ENCODE measurements at places on chromosomes 13 and 19.

DNA sequence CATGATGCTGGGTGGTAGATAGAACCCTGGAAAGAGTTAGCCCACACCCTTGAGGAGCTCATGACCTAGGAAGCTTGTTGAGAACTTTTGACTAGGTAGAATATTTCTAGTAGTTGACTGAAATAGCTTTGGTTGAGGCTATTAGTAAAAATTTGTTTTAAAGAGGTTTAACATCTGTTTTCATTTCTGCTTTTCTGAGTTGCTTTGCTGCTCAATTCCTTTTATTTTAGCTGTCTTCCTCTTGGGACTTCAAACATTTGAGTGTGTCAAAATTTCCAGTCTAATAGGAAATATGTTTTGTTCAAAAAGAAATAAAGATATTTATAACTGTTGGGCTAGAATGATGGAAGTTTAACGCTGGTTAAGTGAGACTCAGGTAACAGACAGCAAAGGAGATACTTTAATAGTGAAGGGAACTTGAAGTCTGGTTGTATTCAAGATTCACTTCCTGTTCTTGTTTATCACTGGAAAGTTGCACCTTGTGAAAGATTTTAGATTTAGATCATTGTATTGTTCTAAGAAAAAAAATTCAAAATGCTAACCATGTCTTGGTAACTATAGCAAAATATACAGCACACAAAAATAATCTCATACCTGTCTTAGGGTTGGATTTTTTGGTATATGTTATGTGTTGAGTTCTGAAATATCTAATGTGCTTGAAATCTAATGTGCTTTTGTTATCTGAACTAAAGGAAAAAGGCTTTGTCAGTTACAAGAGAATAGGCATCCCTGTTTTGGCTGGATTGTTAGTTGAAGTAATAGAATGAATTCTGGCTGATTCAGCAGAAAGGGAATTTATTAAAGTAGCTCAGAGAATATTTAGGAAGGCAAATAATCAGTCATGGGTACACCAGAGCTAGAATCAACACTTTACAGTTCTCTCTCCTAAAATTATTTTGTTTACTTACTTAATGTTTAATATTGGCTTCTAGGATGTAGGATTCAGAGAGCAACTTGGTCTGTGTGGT, 24.4 kb upstream of the GPR18 start:
- peak overlapping the region; percentile 75 for H3K27ac ChIP-seq
- peaks cover 48% of the 10 kb centered on the region for H3K36me3 ChIP-seq
- H3K4me3 ChIP-seq, result peak overlapping the region; percentile 37

DNA sequence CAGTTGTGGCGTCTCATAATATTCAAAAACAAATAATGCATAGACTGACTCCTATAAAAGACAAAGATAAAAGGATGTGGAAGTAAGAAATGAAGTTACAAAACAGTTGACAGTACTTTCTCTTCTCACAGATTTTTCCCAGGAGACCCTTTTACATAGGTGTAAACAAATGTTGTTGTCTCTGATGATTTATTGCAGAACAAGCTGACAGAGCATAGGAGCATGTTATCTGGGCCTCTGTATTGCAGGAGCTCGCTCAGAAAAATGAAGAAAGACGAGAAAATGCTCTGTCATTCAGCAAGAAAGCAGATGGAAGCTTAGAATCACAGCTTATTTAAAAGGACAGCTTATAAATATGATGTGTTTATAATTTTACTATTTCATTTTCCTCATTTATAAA, 353.6 kb upstream of the GPC6 start:
- H3K4me3 ChIP-seq, result no peak overlapping the region
- no peak overlapping the region for H3K27ac ChIP-seq
- DNase-seq, result no peak
- H3K4me1 ChIP-seq, result no peaks in the 10 kb centered on the region
- no peaks in the 10 kb centered on the region for H3K27me3 ChIP-seq

GRCh38 chr13:106919133-106919532, 351.2 kb upstream of the ARGLU1 start:
- H3K4me1 ChIP-seq, result peaks cover 11% of the 10 kb centered on the region
- H3K27ac ChIP-seq, result no peak overlapping the region
- no peaks in the 10 kb centered on the region for H3K36me3 ChIP-seq
- peaks cover 28% of the 10 kb centered on the region for H3K27me3 ChIP-seq
- no peak for DNase-seq

DNA sequence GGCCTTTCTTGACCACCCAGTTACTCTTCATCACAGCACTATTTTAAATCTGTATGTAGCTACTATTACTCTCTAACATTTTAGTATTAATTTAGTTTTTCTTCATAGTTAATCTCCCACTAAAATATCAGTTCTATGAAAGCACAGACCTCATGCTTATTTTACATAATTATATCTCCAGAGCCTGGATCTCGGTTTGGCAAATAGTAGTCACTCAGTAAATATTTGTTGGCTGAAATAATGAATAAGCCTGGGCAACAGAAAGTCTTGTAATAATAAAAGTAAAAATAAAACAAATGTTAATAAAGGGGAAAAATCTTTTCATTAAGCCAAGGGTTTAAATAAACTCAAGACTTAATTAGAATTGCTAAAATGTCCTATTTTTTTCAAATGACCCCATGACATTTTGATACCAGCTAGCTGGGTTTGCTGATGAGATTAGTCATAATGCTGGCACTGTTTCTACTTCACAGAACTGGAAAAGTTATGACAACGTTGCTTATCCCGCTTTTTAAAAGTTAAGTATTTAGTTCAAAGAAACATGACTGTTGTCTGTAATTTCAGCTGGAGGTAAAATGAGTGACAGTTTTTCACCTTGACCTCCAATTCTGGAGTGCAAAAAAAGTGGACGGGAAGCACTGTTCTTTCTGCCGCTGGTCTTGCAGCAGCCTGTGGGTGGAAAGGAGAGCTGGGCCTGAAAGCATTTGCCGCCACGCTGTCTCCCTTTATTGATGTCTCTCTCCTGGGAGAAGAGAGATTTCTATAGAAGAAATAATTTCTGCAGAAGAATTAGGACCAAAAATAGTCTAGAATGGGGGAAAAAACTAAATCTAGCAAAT, 85.2 kb upstream of the SPATA13 start:
- no peaks in the 10 kb centered on the region for H3K36me3 ChIP-seq
- H3K4me3 ChIP-seq, result no peak overlapping the region
- no peak overlapping the region for H3K27ac ChIP-seq
- peaks cover 2% of the 10 kb centered on the region for H3K4me1 ChIP-seq

GRCh38 chr13:21673539-21673788, 2.6 kb downstream of the FGF9 start:
- peaks cover 53% of the 10 kb centered on the region for H3K27me3 ChIP-seq
- no peak overlapping the region for H3K27ac ChIP-seq
- H3K36me3 ChIP-seq, result no peaks in the 10 kb centered on the region
- H3K4me3 ChIP-seq, result peak overlapping the region; percentile 53
- H3K4me1 ChIP-seq, result peaks cover 52% of the 10 kb centered on the region

DNA sequence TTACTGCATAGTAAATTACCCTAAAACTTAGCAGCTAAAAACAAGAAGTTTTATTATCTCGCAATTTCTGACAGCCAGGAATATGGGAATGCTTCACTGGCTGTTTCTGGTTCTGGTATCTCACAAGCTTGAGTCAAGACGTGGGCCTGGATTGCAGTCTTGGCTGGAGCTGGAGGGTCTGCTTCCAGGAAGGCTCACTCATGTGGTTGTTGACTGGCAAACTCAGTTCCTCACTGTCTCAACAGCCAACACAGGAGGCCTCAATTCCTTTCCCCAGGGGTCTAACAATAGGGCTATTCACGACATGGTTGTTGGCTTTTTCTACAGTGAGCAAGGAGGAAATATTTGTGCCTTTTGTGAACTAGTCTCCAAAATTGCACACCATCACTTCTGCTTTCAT, 146.3 kb downstream of the GPC5 start:
- H3K27ac ChIP-seq, result no peak overlapping the region
- H3K4me3 ChIP-seq, result no peak overlapping the region
- DNase-seq, result no peak
- no peaks in the 10 kb centered on the region for H3K4me1 ChIP-seq

GRCh38 chr19:2214251-2214650, 21.9 kb downstream of the PLEKHJ1 start:
- no peak overlapping the region for H3K4me3 ChIP-seq
- peaks cover 3% of the 10 kb centered on the region for H3K4me1 ChIP-seq
- no peaks in the 10 kb centered on the region for H3K27me3 ChIP-seq

- DNase-seq, result no peak
- no peak overlapping the region for H3K4me3 ChIP-seq
- H3K27ac ChIP-seq, result no peak overlapping the region
- H3K36me3 ChIP-seq, result peaks cover 29% of the 10 kb centered on the region
- H3K27me3 ChIP-seq, result no peaks in the 10 kb centered on the region
- H3K4me1 ChIP-seq, result peaks cover 9% of the 10 kb centered on the region
Measured at GRCh38 chr19:2227415-2228156, 8.5 kb downstream of the PLEKHJ1 start.

GRCh38 chr13:76131551-76131950, 495.4 kb downstream of the LMO7 start:
- H3K4me3 ChIP-seq, result no peak overlapping the region
- H3K36me3 ChIP-seq, result no peaks in the 10 kb centered on the region

DNA sequence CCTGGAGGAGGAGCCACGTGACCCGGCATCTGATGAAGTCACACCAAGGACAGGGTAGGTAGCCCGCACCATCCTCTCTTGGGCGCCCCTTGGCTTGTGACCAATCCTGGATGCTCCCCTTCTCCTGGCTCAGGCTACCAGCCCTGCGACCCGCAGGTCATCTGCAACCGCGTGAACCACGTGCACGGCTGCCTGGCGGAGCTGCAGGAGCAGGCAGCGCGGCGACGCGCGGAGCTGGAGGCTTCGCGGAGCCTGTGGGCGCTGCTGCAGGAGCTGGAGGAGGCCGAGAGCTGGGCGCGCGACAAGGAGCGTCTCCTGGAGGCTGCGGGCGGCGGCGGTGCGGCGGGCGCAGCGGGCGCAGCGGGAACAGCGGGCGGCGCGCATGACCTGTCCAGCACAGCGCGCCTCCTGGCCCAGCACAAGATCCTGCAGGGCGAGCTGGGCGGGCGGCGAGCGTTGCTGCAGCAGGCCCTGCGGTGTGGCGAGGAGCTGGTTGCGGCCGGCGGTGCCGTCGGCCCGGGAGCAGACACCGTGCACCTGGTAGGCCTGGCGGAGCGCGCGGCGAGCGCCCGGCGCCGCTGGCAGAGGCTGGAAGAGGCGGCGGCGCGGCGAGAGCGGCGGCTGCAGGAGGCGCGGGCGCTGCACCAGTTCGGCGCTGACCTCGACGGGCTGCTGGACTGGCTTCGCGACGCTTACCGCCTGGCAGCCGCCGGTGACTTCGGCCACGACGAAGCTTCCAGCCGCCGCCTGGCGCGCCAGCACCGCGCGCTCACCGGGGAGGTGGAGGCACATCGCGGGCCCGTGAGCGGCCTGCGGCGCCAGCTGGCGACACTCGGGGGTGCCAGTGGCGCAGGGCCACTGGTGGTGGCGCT, 45.9 kb downstream of the SPTBN4 start:
- H3K27ac ChIP-seq, result no peak overlapping the region
- peaks cover 3% of the 10 kb centered on the region for H3K36me3 ChIP-seq
- peaks cover 14% of the 10 kb centered on the region for H3K4me1 ChIP-seq
- peaks cover 54% of the 10 kb centered on the region for H3K27me3 ChIP-seq
- DNase-seq, result no peak

DNA sequence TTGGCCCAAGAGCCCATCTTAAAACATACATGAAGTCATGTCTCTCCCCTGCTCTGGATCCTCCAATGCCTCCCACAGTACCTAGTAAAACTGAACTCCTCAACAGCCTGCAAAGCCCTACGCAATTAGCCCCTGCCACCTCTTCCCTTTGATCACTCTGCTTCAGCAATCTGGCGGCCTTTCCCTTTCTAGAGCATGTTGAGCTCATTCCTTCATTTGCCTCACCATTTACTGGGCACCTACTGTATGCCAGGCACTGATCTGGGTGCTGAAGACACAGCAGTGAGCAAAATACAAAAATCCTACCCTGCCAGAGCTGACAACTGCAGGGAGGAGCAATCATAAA, 2.9 kb downstream of the KEAP1 start:
- H3K27ac ChIP-seq, result peak overlapping the region; percentile 70
- H3K36me3 ChIP-seq, result peaks cover 23% of the 10 kb centered on the region
- peak overlapping the region; percentile 95 for H3K4me3 ChIP-seq
- H3K4me1 ChIP-seq, result peaks cover 27% of the 10 kb centered on the region
- no peaks in the 10 kb centered on the region for H3K27me3 ChIP-seq
- no peak for DNase-seq

DNA sequence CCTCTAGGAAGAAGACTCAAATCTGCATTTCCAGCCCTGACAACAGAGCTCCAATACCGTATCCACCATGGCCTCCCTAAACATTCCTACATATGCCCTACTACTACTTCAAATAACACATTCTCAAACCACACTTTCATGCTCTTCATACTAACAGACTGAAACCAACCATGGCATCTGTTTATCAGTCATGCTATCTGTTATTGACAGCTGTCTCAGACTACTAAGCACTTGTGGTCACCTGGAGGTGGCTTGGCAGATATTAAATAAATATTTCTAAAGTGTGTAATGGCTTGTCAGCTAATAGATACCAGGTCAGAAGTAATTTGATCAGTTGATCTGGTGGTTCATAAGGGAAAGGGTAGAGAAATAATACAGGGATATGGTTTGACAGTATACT, 489.1 kb downstream of the DIAPH3 start:
- no peaks in the 10 kb centered on the region for H3K36me3 ChIP-seq
- no peak for DNase-seq
- H3K4me3 ChIP-seq, result no peak overlapping the region
- no peaks in the 10 kb centered on the region for H3K4me1 ChIP-seq

DNA sequence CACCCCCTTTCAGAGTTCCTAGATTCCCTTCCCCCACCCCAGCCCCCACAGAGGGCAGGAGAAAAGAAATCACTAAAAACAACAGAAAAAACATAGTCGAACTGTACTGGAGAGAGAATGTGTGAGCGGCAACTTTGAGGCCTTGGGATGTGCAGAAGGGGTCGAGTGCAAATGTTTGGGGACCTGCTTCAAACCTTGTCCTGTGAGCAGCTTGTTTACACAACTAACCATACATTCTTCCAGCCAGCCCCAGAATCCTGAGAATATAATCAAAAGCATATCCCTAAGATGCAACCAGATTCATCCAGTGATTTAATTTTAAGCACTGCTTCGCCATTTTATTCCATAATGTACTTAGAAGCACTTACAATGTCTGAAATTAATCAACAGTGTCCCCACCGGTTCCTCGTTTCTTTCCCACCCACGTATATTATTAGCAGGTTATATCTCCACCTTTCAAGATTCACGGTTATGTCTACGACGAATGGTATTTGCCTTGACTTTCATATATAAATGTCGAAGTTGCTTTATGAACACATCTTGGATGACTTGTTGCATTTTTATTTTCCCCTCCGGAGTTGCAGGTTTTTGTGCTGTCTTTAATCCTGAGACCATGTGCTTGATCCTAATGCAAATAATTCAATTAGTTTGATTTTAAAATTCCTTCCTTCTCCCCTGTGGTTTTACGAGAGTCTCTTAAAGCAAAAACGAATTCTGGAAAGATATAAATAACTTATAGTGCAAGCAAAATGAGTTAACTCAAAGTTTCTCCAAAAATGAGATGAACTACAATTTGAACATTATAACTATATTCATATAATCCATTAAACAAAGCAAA, 107.6 kb downstream of the ZIC5 start:
- H3K4me1 ChIP-seq, result peaks cover 12% of the 10 kb centered on the region
- peaks cover 12% of the 10 kb centered on the region for H3K36me3 ChIP-seq
- peaks cover 6% of the 10 kb centered on the region for H3K27me3 ChIP-seq
- DNase-seq, result no peak
- no peak overlapping the region for H3K27ac ChIP-seq

- no peak overlapping the region for H3K4me3 ChIP-seq
- no peak overlapping the region for H3K27ac ChIP-seq
- H3K27me3 ChIP-seq, result no peaks in the 10 kb centered on the region
Measured at GRCh38 chr13:24184265-24184841, 23.8 kb downstream of the SPATA13 start.

GRCh38 chr19:48154003-48154402, 16.1 kb downstream of the LIG1 start:
- no peak overlapping the region for H3K4me3 ChIP-seq
- H3K27ac ChIP-seq, result peak overlapping the region; percentile 17
- H3K4me1 ChIP-seq, result no peaks in the 10 kb centered on the region
- H3K27me3 ChIP-seq, result no peaks in the 10 kb centered on the region

All from activated naive CD8-positive, alpha-beta T cell treated with anti-CD3 and anti-CD28 coated beads, Interleukin-2, amount 50 U/mL, for 24 hours (primary cell).